SJSA1 (cell line): ENCODE measurements at places on chromosomes 11 and 22. TPM values are rescaled to one million over a fixed set of nuclear protein-coding genes. Genes with fewer than 3 reads are reported as not detected.

The ABTB2 gene
- total RNA-seq: 0.09 and 0.53 TPM in 2 replicates

The SCN2B gene
- not detected in 2 replicates for total RNA-seq

The PGR gene
- total RNA-seq: not detected in 2 replicates

DNA sequence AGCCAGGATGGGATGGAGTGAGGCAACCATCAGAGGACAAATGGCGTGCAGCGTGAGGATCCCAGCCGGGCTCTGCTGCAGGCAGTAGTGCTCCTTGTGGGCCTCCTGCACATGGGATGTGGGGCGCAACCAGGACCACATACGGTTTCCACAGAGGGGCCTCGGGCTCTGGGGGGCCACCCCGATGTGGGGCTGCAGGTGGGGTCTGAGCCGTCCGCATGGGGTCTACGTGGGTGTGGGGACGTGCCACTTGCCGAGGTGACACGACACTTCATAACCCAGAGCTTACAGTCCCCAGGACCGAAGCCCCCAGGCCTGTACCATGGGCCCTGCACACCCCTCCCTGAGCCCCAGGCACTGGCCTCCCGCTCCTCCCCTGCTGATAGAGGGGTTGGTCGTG, 10.8 kb downstream of the TTLL8 start:
- no peak for DNase-seq

DNA sequence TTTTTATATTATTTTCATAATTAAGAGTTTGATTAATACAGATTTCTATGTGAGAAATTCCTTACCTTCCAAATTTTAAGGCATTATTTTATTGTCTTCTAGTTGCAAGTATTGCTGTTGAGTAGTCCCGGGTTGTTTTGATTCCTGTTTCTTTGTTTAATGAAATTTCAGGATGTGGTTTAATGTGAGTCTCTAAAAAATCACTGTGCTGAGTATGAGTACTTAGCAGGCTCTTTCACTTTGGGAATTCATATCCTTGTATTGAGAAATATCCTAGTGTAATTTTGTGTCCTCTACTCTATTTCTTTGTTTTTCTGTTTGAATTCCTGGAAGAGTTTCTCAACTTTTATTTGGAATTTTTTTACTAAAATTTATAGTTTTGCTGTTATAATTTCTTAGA, 113.2 kb downstream of the TMEM135 start:
- DNase-seq: no peak
